ENCODE measurements at places on chromosomes 6 and 20.
A peak's percentile ranks its signal among the peaks of the same experiment; 100 is the strongest.

GRCh38 chr20:59258221-59258621, 42.2 kb upstream of the EDN3 start:
- no peak for DNase-seq

GRCh38 chr6:150734235-150734634, 131.3 kb upstream of the MTHFD1L start:
- DNase-seq: no peak

DNA sequence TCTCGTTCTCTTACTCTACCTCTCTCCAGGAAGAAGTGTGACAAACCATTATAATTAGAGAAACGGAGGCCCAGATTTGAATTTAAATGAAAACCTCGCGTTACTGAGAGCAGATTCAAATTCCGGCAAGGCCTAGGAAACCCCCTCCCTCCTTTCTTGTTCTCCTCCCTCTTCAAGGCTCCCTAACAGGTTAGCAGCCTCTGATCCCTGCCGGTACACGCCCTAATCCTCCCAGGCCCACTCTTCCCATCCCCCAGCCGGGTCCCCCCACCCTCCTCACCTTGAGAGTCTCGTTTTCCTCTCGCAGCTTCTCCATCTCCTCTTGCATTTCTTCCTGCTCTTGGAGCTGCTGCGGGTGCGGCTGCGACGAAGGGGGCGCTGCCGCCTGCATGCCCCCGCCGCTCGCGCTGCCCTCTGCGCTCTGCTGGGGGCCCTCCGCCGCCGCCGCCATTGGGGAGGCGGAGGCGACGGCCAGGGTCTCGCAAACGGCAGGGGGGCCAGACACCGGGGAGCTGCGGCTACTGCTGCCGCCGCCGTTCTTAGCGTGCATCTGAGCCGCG, 3.8 kb downstream of the MTCL3 start:
- no peak for DNase-seq

- no peak for DNase-seq
Observed at GRCh38 chr20:14865169-14865568, 527.8 kb upstream of the FLRT3 start.

DNA sequence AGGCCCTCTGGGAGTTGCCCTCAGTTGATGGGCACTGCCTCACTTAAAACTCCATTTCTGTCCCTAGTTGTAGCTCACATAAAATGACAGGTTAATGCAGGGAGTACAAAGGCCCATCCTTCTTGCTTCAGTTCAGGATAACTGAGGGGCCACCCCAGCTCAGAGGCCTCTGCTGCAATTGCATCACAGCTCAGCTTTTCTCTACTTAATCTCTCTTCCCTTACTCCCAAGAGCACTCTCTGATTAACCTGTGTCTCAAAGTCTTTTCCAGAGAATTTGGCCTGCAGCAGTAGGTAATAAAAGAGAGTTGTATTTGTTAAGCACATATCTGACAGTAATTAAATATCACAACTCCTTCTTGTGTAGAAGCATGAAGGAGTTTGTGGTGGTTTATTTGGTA, 40.9 kb upstream of the FLRT3 start:
- no peak for DNase-seq

DNA sequence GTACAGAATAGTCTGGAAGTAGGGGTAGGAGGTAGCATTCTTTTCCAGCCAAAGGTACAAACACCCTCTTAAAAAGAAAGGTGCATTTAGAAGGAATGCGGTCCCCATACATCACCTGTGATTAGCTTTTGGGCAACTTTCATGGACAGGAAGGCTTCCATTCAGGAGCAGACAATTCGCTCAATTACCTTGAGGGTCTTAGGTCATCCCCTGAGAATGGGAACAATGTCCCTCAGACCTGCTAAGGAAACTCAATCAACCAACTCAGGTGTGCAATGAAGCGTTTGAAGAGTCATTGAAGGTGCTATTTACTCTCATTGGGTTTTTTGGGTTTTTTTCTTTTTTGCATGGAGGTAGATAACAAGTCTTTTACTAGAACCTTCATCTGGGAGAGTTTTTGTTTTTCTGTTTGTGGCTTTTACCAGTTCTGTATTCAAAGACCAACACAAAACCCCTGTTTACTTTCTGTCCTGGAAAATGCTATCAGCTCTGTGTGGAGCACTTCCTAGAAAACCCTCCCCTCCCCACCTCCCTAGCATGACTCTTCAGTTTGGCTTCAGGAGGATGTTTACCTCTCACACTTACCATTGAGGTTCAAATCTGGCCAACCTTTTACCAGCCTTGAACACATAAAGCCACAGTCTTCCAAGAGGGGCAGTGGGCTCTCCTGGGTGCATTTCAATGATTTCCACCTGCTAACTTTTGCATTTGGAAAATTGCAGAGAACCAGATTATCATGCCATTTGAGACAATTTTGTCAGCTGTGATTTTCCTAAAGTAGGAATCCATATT, 271.2 kb upstream of the PRDM1 start:
- DNase-seq: no peak

DNA sequence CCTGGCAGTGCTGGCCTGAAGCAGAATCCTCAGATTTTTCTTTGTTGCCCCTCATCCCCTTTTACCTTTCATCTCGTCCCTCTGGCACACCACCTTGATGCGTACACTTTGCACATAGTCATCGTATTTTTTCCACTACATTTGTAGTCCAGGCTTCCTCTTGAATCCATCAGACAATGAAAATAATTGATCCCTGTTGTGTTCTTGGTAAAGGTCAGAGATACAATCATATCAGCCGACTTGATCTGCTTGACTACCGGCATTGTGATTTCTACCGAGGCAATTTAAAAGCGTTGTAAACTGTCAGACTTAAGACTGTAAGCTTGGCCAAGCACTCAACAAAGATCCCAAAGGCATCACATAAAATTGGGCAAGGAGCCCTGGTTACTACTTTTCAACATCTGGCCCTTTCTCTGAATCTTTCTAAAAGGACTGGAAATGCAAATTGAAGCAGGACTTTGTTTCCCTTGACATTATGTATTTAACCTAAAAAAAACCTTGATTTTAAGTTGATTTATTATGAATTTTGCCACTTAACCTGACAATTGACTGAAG, 512.6 kb downstream of the LMBRD1 start:
- no peak for DNase-seq

DNA sequence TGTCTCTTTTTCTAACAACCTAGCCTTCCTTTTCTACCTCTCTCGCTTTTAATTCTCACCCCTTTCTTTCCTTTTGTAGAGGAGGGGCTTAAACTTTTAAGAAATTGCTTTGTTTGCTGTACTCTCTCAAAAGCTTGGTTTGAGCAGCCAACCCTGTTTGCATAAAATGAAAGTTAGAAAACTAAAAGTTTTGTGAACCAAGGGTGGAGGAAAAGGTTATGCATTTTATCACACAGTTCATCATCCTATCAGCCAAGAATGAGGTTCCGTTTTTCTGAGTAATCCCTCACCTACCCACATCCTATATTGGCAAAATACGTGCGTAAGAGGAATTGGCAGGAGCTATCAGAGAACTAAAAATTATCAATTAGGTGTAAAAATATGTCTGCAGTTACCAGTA, 42.8 kb upstream of the LOC128125822 start:
- no peak for DNase-seq

DNA sequence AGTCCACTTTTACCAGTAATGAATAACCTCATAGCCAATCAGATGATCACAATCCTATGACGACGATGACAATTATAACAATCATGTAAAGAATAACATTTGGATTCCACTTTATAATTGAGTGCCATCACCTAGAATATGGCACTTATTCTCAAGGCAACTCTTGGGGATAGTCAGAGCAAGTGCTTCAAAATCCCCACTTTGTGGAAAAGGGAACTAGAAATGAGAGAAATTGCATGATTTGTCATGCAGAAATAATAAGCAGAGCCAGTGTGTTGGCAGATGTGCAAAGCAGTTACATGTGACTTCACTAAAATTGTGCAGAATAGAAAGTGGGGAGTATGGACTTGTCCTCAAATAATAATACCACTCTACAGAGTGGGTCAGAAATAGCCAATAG, 41.3 kb downstream of the FRK start:
- no peak for DNase-seq

DNA sequence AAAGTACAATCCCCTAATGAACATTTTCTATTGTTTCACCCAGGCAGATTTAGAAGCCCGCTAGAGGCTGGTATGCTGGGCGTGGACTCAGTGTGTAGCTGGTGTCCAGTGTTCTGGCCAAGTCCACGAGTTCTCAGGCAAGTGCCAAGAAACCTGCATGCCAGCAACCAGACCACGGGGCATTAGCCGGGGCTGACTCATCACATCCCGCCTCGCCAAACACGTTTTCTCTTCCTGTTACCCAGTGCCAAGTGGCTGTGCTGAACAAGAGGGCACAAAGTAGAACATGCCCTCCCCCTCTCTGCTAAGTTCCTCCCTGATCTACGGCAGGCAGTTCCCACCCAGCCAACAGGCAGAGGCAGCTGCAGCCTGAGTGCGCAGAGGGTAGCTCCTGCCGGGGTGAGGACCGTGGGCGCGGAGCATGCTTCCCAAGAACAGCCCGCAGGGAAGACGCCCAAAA, 29.6 kb downstream of the RAMACL start:
- peak; percentile 79 for DNase-seq

- DNase-seq: no peak
Observed at GRCh38 chr6:35717449-35718374, 19.1 kb upstream of the ARMC12 start.

GRCh38 chr20:34876406-34877282, at the start of gene ACSS2:
TSS of gene ACSS2 (plus strand) at chr20:34876612. CDS start at chr20:34876646, 34 bp downstream.
- no peak for DNase-seq

GRCh38 chr6:125198398-125198937, 44.9 kb downstream of the TPD52L1 start:
- DNase-seq: no peak

DNA sequence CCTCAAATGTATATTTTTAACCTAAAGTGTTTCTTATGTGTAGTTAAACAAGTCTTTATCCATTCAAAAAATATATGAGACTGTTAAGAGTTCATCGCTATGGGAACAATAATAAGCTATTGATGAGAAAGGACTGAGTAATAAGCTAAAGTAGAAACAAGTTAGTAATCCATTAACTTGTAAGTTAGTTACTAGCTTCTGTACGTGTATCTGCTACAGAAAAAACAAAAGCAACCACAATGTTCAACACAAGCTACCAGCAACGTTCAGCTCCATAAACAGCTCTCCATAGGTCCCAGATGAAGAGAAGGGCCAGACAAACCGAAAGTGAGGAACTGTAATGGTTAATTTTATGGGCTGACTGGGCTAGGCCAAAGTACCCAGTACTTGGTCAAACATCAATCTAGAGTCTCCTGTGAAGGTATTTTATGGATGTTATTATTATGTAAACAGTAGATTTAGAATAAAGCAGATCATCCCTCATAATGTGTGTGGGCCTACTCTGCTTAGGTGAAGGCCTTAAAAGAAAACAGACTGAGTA, 33.8 kb upstream of the FAM135A start:
- no peak for DNase-seq

DNA sequence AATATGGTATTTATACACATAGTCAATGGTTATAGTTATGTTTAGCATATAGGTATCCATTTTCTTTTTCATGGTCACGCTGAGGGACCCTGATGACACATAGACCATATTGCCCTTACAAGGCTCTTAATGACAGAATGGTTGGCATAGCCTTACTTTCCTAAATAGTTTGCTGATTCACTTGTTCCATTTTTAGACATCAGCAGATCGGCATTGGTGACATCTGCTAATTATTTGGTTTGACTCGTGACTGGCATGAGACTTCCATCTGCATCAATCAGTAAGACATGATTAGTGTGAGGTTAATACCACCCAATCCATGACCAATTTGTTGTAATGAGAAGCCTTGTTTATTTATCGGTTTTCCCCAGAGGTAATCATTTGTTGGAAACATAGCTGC, 309.7 kb downstream of the ALDH8A1 start:
- no peak for DNase-seq
